ENCODE measurements at places on chromosomes 16 and 17.
A peak's percentile ranks its signal among the peaks of the same experiment; 100 is the strongest.

GRCh38 chr17:3963237-3964201, 718 bp downstream of the ATP2A3 start:
- peak; percentile 74 for DNase-seq

DNA sequence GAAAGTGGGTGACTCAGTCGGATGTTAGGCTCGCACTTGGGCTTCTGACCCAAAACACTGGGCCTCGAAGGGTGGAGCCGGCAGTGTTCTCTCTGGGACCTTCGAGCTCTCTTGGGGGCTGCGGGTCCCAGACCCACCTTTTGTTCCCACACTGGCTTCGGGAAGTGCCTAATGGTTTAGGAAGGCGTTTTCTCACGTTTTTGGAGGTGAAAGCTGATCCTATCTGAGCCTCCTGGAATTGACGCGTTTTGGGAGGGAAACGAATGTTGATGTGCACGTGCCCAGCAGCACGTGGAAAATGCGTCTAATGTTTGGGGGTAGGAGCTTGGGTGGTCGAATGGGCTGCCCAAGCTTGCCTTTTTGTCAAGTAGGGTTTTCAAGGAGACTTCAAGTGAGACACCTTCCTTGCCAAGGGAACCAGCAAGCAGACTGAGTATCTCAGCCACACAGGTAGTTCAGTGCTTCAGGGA, 666 bp downstream of the HGS start:
- DNase-seq: peak; percentile 38

- no peak for DNase-seq
Observed at GRCh38 chr16:53534206-53534605, 31.2 kb upstream of the AKTIP start.

DNA sequence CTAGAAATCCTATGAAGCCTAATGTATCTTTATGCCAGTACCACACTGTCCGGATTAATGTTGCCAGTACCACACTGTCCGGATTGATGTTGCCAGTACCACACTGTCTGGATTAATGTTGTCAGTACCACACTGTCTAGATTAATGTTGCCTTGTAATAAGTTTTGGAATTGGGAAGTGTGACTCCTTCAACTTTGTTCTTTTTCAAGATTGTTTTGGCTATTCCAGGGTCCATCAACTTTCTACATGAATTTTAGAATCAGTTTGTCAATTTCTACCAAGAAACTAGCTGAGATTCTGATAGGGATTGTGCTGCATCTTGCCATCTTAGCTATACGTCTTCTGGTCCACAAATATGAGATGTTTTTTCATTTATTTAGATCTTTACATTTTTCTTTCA, 68.7 kb downstream of the TBX4 start:
- no peak for DNase-seq

- DNase-seq: no peak
Observed at GRCh38 chr17:49445591-49445990, 30.9 kb upstream of the PHB1 start.

GRCh38 chr16:85104821-85105391, 7.4 kb downstream of the CIBAR2 start:
- peak; percentile 48 for DNase-seq

- no peak for DNase-seq
Observed at GRCh38 chr17:75856062-75856756, 1.1 kb upstream of the WBP2 start.

- no peak for DNase-seq
Observed at GRCh38 chr17:7809086-7809790, 24.8 kb upstream of the KDM6B start.

DNA sequence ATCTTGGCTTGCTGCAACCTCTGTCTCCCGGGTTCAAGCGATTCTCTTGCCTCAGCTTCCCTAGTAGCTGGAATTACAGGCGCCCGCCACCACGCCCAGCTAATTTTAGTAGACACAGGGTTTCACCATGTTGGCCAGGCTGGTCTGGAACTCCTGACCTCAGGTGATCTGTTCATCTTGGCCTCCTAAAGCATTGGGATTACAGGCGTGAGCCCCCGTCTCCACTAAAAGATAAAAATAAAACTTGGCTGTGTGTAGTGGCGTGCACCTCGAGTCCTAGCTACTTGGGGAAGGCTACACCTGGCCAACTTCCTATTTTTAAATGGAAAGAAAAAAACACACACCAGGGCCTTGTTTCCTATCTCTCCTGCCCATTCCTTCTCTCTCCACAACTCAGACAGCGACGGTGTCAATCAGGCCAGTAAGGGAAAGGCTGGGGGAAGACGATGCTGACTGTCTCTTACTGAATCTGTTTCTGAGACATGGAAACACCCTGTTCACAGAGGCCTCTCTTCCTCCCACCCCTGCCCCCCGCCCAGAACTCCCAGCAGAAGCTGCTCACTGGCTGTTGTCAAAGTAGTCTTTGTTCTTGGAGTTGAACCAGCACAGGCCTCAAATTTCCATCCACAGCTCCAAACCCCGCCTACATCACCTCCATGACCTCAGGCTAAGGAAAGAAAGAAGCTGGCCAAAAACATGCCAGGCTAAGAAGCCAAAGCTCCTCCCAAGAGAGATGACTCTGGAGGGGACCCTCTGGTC, 96.6 kb downstream of the NXN start:
- DNase-seq: no peak

DNA sequence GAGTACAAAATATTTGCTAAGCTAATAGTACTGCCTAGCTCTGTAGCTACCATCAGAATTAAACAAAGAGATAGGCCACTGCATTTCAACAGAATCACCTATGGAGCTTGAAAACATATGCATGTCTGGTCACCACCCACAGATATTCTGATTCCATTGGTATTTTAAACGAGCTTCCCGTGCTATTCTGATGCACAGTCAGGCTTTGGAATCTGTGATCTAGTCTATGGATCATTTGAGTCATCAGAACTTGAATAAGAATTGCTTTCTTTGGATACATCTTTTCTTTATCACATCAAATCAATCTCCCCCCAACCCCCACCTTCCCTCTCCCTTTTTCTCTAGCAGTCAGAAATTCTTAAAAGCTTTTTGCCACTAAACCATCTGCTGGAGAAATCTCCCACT, 124.7 kb downstream of the NPIPB5 start:
- no peak for DNase-seq

- no peak for DNase-seq
Observed at GRCh38 chr17:72882426-72882825, 210.1 kb downstream of the SLC39A11 start.

- no peak for DNase-seq
Observed at GRCh38 chr17:1972487-1973160, 52.5 kb downstream of the RTN4RL1 start.

- no peak for DNase-seq
Observed at GRCh38 chr16:22355487-22355908, 18.9 kb downstream of the CDR2 start.

GRCh38 chr16:57892447-57893096, 78.4 kb downstream of the CNGB1 start:
- peak; percentile 55 for DNase-seq

DNA sequence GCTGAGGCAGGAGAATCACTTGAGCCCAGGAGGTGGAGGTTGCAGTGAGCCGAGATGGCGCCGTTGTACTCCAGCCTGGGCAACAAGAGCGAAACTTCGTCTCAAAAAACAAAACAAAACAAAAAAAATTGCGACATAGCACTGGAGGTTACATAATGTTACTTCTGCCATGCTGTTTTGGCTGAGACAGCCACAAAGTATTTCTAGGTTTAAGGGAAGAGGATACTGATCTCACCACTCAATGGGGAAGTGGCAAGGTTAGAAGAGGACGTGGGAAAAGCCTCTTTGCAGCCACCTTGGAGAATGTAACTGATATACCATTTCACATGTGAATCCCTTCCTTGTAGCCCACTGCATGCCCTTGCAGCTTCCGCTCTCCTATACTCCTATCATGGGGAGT, 131.2 kb upstream of the NLRP1 start:
- DNase-seq: no peak

GRCh38 chr17:57106107-57106835, 21.2 kb downstream of the AKAP1 start:
- DNase-seq: no peak

DNA sequence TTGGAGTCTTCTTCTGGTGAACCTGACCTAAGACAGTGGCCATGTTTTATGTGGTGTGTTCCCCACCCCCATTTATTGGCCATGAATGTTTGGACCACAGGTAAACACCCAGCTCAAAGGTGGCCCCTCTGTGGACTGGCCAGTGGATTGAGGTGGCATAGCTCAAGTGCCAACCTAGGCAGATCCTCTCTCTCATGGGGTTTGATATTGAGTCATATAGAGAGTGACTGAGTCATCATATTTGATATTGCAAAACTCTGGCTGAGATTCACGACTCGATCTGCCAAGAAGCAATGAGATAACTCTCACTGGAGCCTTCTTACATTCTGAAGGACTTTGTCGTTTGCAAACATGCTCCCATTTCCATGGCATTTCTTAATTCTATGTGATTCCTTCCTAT, 10.5 kb upstream of the TEKT3 start:
- no peak for DNase-seq

DNA sequence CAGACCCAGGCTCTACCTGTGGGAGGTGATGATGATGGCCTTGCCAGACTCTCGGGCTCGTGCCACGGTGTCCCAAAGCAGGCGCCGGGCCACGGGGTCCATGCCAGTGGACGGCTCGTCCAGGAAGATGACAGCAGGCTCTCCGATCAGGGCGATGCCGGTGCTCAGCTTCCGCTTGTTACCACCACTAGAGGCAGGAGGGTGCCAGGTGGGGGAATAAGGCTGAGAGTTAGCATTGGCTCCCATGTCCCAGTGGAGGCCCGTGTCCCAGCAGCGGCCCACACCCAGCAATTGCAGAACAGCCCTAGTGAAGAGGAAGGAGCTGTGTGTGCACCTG, 10.3 kb upstream of the RNPS1 start:
- no peak for DNase-seq

DNA sequence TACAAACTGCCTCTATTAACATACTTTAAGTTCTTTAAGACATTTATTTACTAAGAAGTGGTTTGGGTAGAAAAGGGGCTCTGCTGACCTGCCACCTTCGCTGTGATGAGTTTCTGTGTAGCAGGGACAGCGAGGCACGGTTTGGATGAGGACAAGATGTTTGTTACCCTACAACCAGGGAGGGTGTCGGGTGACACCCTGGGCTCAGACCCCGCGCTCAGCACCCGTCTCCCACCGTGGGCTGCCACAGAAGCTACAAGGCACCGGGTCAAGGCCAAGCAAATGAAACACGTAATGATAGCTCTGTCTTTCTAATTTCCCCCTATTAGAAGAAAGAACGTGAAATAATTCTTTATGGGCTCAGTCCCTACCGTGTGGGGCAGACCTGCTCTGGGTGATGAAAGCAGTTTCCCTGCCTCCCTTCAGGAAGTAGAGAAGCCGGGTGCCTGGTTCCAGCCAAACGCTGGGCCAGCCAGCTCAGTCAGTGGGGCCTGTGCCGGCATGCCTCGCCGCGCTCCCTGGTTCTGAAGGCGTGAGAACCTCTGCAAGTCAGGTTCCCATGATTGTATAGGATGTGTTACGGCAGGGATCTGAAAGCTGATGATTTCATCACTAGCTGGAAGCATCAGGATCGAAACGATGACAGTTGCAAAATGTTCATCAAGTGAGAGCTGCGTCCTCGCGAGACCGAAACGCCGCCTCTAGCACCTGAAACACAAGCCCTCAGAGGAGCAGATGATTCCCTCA, 3.9 kb downstream of the ZNF750 start:
- no peak for DNase-seq

- DNase-seq: no peak
Observed at GRCh38 chr16:16004314-16004749, 54.9 kb downstream of the ABCC1 start.

DNA sequence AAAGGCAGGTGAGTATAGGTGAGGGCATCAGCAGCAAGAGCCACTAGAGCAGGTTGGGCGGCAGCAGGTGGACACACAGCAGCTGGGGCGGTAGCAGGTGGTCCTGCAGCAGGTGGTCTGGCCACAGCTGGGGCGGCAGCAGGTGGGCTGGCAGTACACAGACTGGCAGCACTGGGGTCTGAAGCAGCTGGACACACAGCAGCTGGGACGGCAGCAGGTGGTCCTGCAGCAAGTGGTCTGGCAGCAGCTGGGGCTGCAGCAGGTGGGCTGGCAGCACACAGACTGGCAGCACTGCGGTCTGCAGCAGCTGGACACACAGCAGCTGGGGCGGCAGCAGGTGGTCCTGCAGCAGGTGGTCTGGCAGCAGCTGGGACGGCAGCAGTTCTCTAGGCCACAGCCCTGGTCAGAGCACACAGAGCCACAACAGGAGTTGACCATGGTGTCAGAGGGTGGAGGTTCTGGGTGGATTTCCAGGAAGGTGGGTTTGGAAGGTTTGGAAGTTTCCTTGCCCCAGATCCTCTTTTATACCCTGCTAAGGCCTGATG, at the start of gene KRTAP4-2:
TSS of gene KRTAP4-2 (minus strand) at position 495 of the 545 bp plus-strand sequence. CDS start at position 438, 57 bp downstream.
- no peak for DNase-seq

- DNase-seq: no peak
Observed at GRCh38 chr16:27407133-27407532, 5.2 kb downstream of the IL21R start.

DNA sequence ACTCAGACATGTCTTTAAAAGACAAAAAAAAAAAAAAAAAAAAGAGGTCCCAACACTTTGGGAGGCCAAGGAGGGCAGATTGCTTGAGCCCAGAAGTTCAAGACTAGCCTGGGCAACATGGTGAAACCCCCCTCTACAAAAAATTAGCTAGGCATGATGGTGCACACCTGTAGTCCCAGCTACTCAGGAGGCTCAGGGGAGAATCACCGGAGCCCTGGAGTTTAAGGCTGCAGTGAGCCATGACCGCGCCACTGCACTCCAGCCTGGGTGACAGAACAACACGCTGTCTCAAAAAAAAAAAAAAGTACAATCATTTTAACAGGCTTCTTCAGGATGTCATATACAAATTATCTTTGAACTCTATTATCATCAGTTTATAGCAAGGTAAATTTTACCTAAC, 22.0 kb downstream of the C16orf87 start:
- DNase-seq: no peak

DNA sequence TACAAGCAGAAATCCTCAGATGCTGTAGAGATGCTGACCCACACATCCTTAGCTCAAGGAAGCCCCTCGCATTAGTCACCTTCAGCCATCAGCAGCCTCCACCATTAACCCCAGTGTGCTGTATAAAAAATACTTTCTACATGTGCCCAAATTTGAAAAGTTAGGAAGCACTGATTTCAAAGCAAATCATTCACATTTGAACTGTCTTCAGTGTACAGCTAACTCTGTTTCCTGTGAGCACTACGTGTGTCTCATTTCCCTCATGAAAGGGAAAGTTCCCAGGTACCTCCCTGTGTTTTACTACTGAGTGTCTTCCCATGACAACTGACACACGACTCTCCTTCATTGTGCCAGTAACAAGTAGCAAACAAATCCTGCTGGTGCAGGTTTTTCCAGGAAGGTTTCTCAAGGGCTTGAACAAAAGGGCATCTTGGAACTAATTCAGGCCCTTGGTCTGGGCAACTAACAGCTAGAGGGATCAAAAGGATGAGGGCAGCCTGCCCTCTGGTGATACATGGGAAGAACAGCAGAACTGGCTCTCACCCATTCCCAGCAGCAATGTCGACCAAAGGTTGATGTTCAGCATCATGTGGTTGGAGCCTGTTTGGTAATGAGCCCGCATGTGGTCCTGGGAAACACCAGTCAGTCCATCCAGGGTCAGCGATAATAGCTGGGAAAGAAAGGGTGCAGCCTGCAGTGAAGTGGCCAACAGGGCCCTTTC, 4.0 kb downstream of the SLC35B1 start:
- DNase-seq: no peak

GRCh38 chr16:17657045-17657444, 186.3 kb upstream of the XYLT1 start:
- no peak for DNase-seq

All from CD4-positive, alpha-beta T cell treated with Interferon gamma for 1 hour (primary cell).